ENCODE measurements at places on chromosomes 12 and 14. TPM values are rescaled to one million over a fixed set of nuclear protein-coding genes. Genes with fewer than 3 reads are reported as not detected.

GZMB gene
- total RNA-seq, result 2.9 TPM

ADAM20 gene
- 0.86 TPM for total RNA-seq

- H3K4me1 ChIP-seq, result no peaks in the 10 kb centered on the region
- no peak overlapping the region for H3K27ac ChIP-seq
- no peak overlapping the region for H3K4me3 ChIP-seq
- no peaks in the 10 kb centered on the region for H3K36me3 ChIP-seq
- no peaks in the 10 kb centered on the region for H3K27me3 ChIP-seq
Measured at GRCh38 chr12:71306808-71307207, 132.8 kb upstream of the LGR5 start.

GRCh38 chr14:56891226-56891625 lies 80.9 kb upstream of the OTX2 start:
- H3K4me1 ChIP-seq, result no peaks in the 10 kb centered on the region
- H3K4me3 ChIP-seq, result no peak overlapping the region
- peaks cover 33% of the 10 kb centered on the region for H3K27me3 ChIP-seq
- no peak overlapping the region for H3K27ac ChIP-seq
- no peaks in the 10 kb centered on the region for H3K36me3 ChIP-seq
- DNase-seq, result no peak
